ENCODE measurements at places on chromosomes 6 and 20.

- no peak for DNase-seq
Measured at GRCh38 chr20:35007413-35007812, 51.7 kb downstream of the MYH7B start.

DNA sequence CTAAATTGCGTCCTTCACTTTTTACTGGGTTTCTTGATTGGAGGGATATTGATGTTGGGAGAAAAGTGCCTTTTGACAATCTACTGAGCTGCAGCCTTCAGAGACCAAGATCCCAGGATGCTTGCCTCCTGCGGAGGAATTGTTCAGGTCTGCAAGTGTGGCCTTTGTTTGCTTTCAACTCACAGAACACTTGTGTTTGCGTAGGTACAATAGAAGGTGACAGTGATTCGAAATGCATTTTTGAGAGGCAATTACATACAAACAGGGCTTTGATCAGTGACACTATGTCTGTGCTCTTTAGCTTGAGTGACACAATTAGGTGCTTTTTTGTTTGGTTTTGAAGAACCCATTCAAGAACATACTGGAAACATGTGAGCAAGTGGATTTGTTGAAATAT lies 600.6 kb downstream of the QKI start:
- DNase-seq = no peak

DNA sequence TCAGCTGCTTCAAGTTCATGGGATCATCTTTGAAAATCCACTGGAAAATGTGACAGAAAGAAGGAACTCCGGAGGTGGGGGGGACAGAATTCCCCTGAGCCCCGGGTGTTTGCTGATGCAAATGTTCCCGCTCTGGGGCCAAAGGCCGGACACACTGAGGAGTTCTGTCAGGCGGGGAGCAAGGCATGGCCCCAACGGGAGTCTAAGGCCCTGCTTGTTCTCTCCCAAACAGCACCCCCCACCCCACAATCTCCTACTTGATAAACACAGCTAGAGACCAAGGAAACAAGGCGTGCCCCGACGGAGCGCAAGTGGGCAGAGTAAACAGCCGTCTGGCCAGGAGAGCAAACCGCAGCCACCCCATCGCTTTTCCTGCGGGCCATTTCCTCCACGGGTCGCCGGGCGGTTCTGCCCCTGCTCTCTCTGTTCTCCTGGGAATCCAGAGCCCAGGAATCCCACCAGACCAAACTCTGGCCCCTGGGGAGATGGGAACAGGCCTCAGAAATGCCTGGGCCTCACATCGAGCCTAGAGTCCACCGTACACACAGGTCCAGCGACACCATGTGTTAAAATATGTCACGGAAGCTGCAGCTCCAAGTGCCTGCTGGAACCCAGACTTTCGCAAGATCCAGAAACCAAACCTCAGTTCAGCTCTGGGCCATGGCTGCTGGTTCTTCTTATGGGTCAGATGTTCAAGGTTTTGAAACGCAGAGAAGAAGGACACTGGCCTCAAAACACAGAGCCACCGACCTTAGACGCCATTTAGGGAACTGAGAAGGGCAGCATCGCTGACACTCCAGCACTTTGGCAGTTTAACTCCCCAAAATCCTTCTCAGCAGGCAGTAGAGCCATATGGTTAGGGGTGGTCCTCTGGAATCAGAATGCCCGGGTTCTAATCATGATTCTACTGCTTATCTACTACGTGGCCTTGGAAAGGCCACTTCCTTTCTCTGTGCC lies 104.2 kb downstream of the PREX1 start:
- no peak for DNase-seq

- no peak for DNase-seq
Measured at GRCh38 chr6:131083687-131084086, 20.6 kb upstream of the EPB41L2 start.
